Lower leg skin (tissue), 4 donors: ENCODE measurements at places on chromosomes 5 and 9. TPM values are rescaled to one million over a fixed set of nuclear protein-coding genes. Genes with fewer than 3 reads are reported as not detected.

The GADD45G gene
- total RNA-seq = 25.4 TPM

The PCAT7 gene
- total RNA-seq = not detected

DNA sequence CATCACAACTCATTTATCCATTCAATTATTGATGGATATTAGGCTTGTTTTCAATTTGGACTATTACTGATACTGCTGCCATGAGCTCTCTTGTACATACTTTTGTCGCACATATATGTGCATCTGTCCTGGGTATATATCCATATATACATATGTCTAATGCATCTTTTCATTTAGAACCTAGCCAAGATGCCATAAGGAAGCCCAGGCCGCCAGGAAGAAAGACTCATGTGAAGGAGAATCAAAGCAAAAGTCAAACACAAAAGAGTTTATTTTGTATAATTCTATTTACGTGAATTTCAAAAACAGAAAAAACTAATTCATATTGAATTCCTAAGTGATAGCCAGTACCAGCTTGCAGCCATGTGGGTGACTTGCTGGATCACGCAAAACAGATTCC lies 79.0 kb downstream of the ADAMTS12 start:
- DNase-seq = no peak

The PCDHA4 gene
- total RNA-seq = not detected

DNA sequence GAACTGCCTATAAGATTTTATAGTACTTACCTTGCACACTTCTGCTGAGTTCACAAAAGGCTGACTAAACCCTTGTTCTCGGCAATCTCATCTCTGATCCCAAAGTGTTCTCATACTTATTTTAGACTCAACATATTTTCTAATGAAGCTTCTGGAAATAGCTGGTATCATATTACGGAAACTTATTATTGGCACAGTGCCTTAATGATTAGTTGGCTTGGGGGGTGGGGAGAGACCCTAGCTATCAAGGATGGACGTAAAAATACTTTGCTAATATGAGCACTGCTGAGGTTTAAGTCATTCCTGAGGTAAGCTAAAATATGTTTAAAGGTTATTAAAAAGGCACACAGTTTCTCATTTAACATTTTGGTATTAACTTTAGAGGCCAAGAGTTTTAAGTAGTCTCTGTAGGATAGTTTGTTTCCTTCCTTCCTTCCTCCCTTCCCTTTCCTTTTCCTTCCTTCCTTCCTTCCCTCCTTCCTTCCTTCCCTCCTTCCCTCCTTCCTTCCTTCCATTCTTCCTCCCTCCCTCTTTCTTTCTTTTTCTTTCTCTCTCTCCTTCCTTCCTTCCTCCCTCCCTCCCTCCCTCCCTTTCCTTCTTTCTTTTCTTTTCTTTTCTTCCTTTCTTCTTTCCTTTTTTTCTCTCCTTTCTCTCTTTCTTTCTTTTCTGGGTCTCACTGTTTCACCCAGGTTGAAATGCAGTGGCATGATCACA lies 31.5 kb downstream of the ZSWIM6 start:
- no peak for DNase-seq

The DEPDC1B gene
- 0.49 TPM for total RNA-seq

The CAMK2A gene
- total RNA-seq = not detected

DNA sequence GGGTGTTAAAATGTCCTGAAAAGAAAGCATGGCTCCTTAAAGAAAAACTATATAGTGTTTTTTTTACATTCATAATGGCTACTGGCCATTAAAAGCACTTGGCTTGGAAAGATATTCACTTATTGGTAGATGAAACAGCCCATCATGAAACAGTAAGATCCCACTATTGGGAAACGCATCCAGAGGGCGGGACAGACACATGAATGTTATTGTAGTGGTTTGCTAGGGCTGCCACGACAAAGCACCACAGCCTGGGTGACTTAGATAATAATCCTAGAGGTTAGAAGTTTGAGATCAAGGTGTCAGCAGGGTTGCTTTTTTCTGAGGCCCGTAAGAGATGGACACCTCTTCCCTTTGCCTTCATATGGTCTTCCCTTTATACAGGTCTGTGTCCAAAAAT lies 139.4 kb upstream of the ANKH start:
- DNase-seq = no peak

DNA sequence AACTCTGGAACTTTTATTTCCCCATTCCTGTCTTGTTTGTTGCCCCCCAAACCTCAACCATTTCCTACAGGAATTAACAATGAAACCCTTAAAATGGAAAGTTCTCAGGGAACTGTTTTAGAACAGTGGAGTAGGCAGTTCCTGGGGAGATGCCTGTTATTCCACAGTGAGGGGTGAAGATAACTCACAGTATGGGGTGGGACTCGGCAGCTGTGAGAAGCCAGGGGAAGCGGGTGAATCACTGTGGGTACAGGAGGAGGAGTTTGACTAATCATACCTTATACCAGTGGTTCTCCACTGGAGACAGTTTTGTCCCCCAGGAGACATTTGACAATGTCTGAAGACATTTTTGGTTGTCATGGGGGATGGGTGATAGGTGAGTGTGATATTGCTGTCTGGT lies 36.9 kb upstream of the GLRA1 start:
- DNase-seq = no peak

The ZNF354B gene
- total RNA-seq = 24.8 TPM

DNA sequence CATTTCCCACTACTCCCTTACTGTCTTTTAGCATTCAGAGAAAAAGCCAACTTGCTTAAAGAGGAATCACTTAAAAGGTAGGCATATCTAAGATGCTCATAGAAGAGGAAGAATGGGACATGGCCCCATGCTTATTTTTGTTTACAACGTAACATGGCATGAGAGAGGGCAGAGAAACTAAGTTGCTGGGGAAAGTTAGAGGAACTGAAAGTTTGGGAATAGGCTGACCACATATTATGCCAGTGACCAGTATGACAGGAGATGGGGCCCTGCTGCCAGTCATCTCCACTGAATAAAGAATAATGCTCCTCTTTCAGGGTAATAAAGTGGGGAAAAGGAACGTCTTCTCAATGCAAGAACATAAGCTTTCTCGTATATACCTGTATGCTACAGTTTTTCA lies 1.9 kb downstream of the PLPP6 start:
- no peak for DNase-seq

- DNase-seq = no peak
These were observed 170.0 kb upstream of the RASA1 start for GRCh38 chr5:87097664-87098063.

GRCh38 chr5:93461756-93462155 lies 119.3 kb downstream of the NR2F1-AS1 start:
- DNase-seq = no peak

The SCGB3A2 gene
- total RNA-seq = not detected

GRCh38 chr5:172076761-172077244 lies 70.4 kb upstream of the FBXW11 start:
- no peak for DNase-seq

DNA sequence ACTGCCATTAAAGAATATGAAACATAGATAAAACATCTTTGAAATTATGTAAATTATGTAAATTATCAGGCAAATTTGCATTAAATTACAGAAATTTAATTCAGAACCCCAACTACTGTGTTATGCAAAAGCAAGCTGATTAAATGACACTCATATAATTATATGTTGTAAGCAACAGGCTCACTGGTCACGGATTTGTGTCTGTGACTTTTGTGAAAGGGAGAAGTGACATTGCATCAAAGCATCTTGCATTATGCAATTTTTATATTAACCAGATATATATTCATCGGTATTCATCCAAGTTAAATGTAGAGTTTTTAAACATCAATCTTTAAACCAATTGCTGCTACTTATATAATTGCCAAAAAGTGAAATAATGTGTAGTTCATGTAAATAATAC lies 13.0 kb upstream of the GLIPR2 start:
- no peak for DNase-seq

DNA sequence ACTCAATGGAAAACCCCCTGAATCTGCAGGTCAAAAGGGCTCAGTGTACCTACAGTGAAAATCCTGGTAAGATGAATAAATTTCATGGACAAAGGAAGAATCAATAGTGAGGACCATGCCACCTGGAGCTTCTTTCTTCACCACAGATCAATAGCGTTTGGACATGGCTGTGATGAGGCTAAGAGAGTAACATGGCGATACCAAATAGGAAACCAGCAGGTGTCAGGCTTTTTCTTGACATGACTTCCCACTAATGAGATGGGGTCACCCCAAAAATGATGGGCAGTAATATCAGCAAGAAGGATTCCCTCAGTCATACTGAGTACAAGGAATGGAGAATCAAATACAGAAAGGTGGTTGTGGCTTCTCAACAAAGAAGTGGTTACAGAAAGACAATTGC lies 208.5 kb upstream of the PLPPR1 start:
- no peak for DNase-seq

- DNase-seq = no peak
These were observed 57.6 kb downstream of the PTTG1 start for GRCh38 chr5:160479220-160479619.

DNA sequence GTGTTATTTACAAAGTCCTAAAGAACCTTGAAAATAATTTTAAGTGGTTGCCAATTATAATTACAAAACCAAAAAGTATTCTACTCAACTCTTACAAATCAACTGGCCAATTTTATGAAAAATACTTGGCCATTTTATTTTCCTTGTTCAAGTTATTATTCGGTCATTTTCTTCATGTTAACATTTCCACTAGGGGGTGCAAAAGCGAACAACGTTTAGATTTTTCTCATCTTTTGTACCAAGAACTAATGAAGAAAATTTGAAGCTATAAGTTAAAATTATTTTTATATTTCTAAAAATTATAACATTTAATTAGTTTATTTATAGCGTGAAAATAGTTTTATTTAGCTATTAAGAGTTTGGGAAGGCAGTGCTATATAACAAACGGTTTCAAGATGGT lies 1453.3 kb downstream of the MAT2B start:
- no peak for DNase-seq

The VAV2 gene
- 6.9 TPM for total RNA-seq

The ANKRD34B gene
- not detected for total RNA-seq
